ENCODE measurements at places on chromosomes 11 and 22.

- no peak for DNase-seq
Observed at GRCh38 chr11:35096723-35097122, 42.2 kb upstream of the CD44 start.

DNA sequence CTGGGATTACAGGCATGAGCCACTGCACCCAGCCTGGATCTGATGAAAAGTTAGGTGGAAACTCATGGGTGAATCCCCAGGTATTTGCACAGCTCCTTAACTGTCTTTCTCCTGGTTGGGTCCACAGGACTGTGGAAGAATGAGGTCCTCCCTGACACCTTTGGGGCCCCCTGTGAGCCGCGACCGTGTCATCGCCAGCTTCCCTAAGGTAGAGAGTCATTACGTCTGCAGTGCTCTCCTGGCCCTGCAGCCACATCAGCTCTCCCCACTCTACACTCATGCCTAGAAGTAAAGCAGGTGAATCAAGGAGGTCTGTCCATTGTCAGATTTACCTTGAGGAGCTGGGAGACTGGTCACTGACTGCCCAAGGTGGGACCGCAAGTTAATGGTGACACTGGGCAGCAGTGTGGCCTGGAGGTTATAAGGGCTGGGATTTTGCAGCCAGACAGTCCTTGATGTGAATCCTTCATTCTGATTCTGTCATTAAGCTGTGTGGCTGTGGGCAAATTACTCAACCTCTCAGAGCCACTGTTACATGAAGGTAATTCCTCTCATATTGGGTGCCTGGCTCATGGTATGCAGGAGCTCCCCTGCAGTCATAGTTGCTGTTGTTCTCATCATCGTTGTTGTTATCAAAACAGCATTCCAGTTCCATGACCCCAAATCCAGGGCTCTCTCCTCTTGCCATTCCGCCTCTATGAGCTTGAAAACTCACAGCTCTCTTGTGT, 1.4 kb downstream of the RAB36 start:
- DNase-seq: no peak

DNA sequence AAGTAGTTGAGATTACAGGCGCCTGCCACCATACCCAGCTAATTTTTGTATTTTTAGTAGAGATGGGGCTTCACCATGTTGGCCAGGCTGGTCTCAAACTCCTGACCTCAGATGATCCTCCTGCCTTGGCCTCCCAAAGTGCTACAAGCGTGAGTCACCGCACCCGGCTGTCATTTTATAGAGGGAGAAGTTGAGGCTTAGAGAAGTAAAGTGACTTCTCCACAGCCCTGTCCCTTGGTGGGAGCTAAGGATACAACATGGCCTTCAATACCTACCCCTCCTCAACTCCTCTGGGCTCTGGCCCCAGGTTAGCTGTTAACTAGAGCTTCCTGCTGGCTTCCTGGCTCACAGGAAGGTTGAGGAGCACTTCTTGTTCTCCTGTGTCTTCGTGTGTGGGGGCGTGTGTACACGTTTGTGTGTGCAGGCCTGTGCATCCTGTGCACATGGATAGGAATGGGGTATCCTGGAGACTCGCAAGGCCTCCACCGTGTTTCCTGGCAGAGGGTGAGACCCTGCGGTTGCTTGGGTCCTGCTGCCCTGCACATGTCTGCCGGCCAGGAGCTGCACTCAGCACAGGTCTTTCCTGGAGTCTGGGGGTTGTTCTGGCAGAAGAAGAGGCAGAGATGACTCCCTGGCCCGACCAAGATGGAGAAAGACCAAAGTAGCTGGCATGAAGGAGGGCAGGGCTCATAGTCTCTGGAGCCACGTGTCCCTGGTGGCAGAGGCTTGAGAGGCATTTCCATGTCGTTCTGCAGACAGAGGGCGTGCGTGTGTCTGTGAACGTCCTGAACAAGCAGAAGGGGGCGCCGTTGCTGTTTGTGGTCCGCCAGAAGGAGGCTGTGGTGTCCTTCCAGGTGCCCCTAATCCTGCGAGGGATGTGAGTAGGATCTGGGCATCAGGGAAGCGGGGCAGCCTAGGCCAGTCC, 2.4 kb downstream of the SIDT2 start:
- DNase-seq: no peak

GRCh38 chr22:33401291-33401690, 343.1 kb upstream of the SYN3 start:
- no peak for DNase-seq

All from hypothalamus (tissue), 51 donors.